ENCODE measurements at places on chromosomes 16 and 17.

GRCh38 chr16:29820271-29820701, at the start of gene MVP:
MVP (plus strand) TSS chr16:29820462; CDS start chr16:29830550, 10,088 bp downstream.
- DNase-seq: peak; percentile 80

DNA sequence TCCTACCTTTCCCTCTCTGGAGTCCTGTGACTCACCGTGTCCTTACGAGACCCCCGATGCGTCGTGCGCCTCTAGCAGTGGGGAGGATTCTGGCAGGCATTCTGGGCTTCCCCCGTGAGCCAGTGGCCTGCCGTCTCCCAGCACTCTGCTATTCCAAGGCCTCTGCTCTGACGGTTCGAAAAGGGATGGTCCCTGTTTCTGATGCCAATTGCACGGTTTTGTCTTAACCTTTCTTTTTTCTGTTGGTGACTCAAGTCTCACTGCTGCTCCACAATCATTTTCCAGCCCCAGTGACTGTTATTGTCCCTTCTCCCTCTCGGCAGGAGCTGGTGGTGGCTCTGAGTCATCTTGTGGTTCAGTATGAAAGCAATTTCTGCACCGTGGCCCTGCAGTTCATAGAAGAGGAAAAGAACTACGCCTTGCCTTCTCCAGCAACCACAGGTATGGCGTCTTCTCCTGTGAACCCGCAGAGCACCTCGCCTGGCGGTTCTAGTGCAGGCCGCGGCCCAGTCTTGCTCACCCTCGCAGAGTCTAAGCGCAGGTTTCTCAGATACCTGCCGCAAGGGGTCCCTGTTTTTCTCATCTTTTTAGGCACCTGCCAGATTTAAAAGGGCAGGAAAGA, 100.1 kb upstream of the CHMP6 start:
- DNase-seq: peak; percentile 95

- DNase-seq: no peak
These were observed 15.8 kb downstream of the C17orf58 start for GRCh38 chr17:67980456-67980855.

DNA sequence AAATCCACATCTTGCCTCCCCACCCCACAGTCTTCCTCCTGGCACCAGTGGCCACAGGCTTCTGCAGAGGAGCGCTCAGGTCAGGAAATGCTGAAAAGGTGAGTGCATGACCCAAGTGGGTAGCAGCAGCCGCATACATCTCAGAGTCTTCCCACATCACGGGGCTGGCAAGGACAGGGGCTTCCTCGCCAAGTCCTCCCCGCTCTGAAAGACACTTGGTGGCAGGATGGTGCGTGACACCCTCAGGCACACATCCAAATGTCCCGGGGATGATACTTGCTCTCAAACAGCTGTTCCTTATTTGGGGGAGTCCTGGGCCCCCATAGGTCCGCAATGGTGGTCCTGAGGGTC, 8.8 kb upstream of the SLC16A5 start:
- no peak for DNase-seq

- DNase-seq: peak; percentile 59
These were observed 12.0 kb downstream of the USP36 start for GRCh38 chr17:78828470-78829185.

GRCh38 chr16:22109258-22109898, 17.0 kb downstream of the VWA3A start:
- no peak for DNase-seq

- no peak for DNase-seq
These were observed 943 bp upstream of the PIP4K2B start for GRCh38 chr17:38800237-38800760.

GRCh38 chr17:70905796-70906195, 736.5 kb downstream of the KCNJ2 start:
- no peak for DNase-seq

DNA sequence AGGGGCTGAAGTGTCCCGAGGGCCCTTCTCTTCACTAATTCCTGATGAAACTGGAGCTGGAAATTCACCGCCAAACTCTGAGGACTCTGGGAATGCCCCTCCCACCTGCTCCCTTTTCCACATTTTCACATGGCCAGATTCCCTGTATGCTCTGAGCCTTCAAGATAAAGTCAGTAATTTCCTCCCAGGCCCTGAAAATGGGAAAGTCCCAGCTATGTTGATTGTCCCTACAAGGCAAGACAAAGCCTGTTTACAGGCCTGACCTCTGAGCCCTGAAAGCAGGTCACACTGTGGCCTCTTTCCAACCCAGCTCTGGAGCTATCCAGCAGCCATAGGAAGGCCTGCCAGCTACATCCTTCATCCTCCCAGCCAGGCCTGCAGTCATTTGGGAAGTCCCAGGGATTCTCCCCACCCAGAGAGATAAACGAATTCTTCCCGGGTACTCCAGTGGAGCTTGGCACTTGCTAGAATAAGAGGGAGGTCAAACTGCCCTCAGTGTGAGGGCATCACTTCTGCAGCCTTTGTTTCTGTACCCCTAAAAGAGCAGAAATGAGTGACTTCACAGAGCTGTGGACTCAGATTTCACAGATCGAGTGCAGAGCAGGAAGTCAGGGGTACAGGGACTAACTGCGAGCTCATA, 19.6 kb upstream of the CCL2 start:
- peak; percentile 73 for DNase-seq

DNA sequence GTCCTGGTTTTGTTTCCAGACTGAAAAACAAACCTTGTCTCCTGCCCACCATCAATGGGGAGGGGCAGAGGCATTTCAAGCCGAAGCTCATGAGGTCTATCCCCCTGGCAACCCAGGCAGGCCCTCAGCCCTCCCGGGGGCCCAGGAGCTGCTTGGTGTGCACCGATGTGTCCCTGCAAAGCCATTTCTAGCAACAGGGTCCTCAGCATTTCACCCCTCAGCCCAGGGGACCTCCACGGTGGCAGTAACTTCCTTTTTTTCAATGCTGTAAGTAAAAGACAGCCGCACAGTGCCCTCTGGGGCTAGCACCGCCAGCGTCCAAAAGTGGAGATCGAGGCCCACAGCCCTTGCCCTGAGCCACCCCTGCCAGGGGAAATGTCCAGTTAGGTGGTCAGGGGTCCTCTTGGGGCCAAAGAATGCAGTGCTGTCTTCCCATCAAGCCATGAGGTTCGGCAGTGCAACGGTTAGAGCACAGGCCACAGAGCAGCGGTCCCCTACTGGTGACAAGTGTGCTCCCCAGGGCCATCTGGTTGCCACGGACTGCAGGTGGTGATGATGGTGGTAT, 79.9 kb downstream of the LITAF start:
- peak; percentile 22 for DNase-seq

- DNase-seq: peak; percentile 58
These were observed 168.0 kb downstream of the AHSP start for GRCh38 chr16:31695667-31696066.

GRCh38 chr17:17547210-17547764, 44.2 kb downstream of the PEMT start:
- DNase-seq: no peak

DNA sequence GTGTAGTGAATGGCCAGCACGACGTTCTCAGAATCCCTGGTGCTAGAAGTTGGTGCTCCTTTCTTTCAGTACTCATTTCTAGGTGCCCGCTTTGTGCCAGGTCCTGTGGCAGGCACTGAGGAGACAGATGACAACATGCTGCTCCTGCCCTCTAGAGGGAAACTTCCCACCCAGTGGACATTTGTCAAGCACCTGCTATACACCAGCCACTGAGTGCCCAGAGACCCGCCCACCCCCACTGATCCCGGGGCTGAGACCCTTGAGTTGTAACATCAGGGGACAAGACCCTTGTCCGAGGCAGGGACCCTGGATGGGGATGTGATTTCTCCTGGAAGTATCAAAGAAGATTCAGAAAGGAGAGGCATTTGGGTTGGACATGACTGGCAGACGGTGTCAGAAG, 25.1 kb downstream of the UNC13D start:
- DNase-seq: no peak

DNA sequence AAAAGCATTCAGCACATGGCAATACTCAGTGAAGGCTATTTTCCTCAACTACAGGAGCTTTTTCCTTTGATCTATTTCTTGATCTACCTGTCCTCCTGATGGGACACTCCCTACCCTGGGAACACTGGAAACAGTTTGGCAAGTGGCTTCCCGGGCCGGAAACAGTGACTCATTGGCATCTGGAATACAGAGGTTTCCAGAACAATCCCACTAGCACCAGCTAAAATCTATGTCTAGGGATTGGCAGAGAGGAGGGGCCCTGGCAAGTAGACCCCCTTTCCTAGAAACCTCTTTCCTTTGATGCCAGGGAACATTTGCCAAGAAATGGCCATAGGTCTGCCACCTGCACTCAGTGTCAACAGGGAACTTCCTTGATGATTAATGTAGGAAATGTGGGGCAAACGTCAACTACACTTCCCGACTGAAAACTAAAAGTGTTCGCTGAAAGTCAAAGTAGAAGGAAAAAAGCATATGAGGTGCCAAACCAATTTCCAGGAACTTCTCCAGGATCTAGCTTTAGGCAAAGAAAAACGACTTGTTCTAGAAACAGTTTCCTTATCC, 30.4 kb upstream of the FBXW10B start:
- DNase-seq: peak; percentile 10

- peak; percentile 33 for DNase-seq
These were observed 7.4 kb downstream of the MAF start for GRCh38 chr16:79593074-79593531.

GRCh38 chr17:67044940-67045339, 586 bp downstream of the CACNG1 start:
- DNase-seq: no peak

GRCh38 chr17:74737299-74738050, 419 bp downstream of the RAB37 start:
- DNase-seq: peak; percentile 62

- peak; percentile 35 for DNase-seq
These were observed 1.4 kb upstream of the ALDOA start for GRCh38 chr16:30063893-30064728.

DNA sequence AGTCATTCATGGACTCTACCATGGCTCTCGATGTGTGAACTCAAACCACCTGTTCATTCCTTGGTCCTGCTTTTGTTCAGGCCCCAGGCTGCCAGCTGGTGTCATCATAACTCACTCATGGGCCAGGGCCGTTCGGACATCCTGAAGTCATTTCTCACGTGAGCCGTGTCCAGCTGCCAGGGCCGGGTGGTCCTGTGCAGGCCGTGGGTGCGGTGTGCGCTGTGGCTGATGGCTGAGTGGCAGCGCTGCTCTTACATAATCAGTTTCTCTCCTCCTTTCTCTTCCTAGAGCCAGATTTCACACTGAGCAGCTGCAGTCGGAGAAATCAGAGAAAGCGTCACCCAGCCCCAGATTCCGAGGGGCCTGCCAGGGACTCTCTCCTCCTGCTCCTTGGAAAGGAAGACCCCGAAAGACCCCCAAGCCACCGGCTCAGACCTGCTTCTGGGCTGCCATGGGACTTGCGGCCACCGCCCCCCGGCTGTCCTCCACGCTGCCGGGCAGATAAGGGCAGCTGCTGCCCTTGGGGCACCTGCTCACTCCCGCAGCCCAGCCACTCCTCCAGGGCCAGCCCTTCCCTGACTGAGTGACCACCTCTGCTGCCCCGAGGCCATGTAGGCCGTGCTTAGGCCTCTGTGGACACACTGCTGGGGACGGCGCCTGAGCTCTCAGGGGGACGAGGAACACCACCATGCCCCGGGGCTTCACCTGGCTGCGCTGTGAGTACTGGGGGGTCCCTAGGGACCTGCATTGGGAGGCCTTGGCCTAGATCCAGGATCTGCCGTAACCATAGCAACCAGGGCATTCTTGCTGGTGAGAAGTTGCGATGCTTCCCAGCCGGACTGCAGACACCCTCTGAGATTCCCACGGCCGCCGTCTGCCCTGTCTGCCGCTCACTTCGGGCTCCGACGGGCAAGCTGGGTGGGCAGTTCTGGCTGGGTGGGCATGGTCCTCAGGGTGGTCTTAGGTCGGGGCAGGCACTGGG, at the start of gene IL34:
IL34 (plus strand) TSS at position 300 of the 982 bp plus-strand sequence; CDS start at position 689, 389 bp downstream.
- DNase-seq: no peak

- DNase-seq: peak; percentile 87
These were observed 119.0 kb upstream of the CDC42EP4 start for GRCh38 chr17:73430848-73431247.

DNA sequence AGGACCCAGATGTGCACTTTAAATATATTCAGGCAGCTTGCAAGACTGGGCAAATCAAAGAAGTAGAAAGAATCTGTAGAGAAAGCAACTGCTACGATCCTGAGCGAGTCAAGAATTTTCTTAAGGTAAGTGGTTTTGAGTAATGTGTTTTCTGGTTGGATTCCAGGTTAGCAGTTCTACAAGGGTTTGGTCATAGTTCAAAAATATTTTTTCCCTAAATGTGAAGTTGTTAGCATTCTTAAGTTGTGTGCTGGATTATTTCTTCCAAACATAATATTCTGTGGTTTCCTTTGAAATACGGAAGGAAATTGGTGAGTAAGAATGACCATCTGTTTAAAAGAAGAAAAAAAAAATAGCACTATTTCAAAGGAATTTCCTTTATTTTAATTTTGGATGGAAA, 38.4 kb downstream of the PTRH2 start:
- DNase-seq: peak; percentile 41

- DNase-seq: no peak
These were observed 383.0 kb downstream of the CPPED1 start for GRCh38 chr16:12420661-12421209.

GRCh38 chr17:8151641-8152111, 528 bp downstream of the PER1 start:
- DNase-seq: peak; percentile 79

- no peak for DNase-seq
These were observed 2.4 kb upstream of the CACNA1G start for GRCh38 chr17:50558091-50558490.

DNA sequence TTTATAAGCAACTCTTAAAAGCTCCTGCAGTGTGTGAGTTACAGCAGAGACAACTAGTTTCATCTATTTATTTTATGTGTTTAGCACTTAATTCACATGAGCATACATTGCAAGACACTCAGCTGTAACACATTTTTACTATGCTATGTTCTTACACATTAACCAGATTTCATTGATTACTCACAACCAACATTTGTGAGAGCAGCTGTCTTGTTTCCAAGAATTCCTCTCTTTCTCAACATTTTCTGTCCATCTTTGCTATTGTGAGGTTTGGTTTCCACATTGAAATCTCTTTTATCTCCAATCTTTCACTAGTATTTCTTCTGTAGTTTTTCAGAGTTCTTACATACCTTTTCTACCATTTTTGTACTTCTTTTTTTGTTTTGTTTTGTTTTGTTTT, 51.2 kb downstream of the COPRS start:
- DNase-seq: no peak

GRCh38 chr17:50954641-50955121, 88.5 kb upstream of the TOB1 start:
- DNase-seq: no peak

DNA sequence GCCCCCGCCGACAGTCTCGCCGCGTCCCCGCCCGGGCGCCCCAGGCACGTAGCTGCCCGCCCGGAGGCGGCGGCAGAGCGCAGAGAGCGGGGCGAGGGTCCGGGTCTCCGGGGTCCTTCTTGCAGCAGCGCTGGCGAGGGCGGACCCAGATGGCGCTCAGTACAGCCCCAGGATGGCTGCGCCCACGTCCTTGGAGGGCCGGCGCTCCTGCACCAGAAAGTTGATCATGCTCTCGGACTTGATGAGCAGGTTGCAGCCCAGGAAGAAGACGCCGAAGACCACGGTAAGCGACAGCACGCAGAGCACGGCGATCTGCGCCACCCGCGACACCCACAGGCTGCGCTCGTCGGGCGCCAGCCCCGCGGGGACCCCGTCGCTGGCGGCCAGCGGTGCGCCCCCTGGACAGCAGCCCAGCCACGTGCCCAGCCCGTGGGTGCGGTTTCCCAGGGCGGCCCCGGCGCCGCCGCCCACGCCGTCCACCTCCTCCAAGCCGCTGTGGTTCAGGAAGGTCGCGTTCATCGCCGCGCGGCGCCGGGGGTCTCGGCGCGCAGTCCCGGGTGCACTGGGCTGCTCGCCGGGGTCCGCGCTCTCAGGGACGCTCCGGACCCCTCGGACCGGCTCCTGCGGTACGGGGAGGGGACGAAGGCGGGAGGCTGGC, 435 bp downstream of the RPRML start:
- no peak for DNase-seq

GRCh38 chr17:83198366-83199341, 119.2 kb downstream of the METRNL start:
- no peak for DNase-seq

Data from inflammatory macrophage treated with lipopolysaccharide for 4 hours (primary cell).